NCI-H1930 (cell line): ENCODE measurements at places on chromosomes 2 and 18.

DNA sequence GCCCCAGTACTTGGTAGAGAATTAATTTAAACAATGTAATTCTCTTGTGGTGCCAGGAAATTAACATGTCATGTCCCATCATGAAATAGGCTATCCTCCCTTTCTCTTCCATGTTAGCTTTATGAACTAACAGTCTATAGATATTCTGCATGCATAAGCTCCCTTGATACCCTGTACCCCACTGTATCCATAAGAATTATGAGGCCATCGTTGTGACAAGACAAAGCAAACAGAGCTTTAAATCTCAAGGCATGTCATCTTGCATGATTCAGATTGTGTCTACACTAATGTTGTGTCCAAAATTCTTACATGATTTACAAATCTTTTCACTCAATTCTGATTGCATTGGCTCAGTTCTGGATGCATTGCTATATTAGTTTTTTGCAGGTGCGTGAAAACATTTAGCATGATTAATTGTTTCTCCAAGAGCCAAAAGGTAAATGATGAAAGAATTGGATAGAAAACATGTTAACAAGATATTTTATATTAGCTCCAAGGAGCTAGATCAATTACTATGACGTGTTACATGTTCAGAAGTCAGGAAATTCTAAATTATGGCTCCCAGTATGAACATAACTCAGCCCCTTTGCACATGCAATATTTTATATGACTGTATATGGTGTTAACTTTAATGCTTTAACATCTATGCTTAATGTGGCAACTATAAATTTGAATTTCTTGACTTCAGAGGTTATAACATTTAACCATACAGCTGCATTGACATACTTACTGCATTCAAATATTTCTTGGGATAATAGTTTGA, 620.3 kb downstream of the SLC4A3 start:
- no peak for DNase-seq

DNA sequence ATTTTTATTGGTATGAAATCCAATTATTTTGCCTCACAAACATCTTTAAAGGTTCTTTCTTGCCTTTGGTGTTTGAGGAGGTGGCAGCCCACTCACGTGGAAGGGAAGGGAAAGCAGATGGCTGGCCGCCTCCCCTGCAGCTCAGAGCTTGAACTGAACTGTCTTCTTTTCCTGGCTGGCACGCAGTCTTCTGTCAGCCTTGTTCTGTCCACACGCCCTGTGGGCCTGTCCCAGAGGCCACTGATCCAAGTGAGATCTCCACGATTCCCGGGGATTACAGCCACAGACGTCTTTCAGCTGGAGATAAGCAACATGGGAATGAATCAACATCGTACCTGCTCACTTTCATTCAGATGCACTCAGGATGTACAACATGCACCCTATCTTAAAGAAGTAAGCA, 73.3 kb downstream of the TMEM18 start:
- no peak for DNase-seq

DNA sequence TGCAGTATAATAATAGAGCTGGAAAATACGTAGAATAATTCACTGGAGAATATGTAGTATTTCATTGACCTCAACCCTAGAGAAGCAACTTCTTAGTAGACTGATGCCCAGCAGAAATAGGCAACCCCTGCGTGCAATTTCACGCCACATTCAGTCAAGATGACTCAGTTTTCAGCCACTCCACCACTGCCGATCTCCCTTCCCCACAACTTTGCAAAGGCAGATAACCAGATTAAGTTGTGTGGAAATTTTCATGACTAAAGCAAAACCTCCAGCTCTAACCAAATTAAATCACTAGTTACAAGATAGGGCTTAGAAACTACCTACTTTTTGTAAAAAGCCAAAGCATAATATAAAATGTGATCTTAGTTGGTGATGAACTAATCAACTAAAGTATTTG, 63.3 kb upstream of the STK17B start:
- no peak for DNase-seq

DNA sequence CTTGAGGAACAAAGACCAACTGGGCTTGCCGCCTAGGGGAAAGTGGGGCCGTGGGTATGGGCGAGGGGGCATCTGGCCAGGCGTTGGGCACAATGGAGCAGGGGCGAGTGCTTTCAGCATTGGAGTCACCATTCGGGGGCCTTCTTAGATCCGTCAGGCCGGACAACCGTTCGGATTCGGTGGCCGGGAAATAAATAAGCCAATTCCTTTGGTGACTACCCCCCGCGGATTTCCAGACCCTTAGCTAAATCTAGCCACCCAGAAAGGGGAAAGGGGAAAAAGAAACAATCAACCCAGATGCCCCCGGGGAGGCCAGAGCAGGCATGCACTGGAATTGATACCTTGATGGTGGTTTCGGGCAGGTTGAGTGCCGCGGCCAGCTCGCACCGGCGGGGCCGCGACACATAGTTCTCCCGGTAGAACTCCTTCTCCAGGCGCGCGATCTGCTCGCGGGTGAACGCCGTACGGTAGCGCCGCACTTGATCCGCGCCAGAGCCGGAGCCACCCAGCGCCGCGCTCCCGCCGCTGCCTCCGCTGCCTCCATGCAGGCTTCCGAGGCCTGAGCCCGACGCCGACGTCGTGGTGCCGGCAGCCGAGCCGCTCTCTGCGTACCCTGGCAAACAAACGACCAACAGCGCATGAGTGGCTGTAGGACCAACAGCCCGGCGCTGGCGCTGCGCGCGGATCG, 1.8 kb downstream of the EVX2 start:
- DNase-seq, result peak; percentile 38

- DNase-seq, result no peak
These were observed 245.9 kb downstream of the TFCP2L1 start for GRCh38 chr2:121038891-121039616.
